ENCODE measurements at places on chromosomes 1 and 21.

GRCh38 chr1:75529488-75529887, 81.4 kb downstream of the SLC44A5 start:
- no peak for DNase-seq

DNA sequence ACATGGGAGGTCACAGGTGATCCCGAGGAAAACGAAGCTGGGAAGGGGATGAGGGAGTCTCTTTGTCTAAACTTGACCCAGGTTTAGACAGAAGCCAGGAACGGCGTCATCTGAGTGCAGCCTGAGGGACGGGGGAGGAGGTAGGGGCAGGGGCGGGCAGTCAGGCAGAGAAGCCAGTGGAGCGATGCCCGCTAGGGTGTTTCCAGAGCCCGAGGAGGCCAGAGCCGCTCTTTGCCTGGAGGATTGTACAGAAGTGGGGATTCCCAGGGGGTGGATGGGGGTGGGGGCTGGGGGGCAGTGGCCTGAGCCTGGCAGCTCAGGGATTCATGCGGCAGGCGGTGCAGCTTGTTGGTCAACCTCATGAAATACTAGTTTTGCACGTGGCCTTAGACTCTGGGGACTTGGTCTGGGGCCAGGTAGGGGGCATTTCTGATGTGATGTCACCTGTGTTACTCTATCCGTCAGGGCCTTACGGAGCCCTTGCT, 58.4 kb downstream of the VPS26C start:
- no peak for DNase-seq

GRCh38 chr1:192224396-192224795, 66.1 kb downstream of the RGS18 start:
- no peak for DNase-seq

DNA sequence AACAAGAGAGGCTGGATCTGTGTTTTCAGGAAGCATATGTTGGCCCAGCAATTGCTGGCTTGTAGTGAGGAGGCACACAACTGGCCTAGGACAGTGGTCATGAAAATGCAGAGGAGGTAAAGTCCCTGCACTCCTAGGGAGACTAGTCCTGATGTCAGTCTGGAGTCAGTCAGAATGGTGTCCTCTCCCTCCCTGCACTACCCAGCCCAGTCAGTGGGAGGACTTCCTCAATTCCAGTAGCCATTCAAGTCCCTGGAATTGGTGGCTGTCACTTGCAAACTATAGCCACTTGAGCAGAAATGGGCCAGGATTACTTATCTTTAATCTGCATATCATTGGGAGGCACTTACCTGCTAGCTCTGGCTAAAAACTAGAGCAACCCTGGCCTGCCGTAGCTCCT, 18.6 kb downstream of the NDUFS5 start:
- DNase-seq: no peak

Data from hematopoietic multipotent progenitor cell treated with erythropoietin and hydrocortisone succinate and interleukin-3 and kit ligand, for 15 days (in vitro differentiated cells).